ENCODE measurements at places on chromosomes 1 and 21. TPM values are rescaled to one million over a fixed set of nuclear protein-coding genes. Genes with fewer than 3 reads are reported as not detected.
A peak's percentile ranks its signal among the peaks of the same experiment; 100 is the strongest.

Gene TMEM222
- total RNA-seq, result 31.8 TPM

DNA sequence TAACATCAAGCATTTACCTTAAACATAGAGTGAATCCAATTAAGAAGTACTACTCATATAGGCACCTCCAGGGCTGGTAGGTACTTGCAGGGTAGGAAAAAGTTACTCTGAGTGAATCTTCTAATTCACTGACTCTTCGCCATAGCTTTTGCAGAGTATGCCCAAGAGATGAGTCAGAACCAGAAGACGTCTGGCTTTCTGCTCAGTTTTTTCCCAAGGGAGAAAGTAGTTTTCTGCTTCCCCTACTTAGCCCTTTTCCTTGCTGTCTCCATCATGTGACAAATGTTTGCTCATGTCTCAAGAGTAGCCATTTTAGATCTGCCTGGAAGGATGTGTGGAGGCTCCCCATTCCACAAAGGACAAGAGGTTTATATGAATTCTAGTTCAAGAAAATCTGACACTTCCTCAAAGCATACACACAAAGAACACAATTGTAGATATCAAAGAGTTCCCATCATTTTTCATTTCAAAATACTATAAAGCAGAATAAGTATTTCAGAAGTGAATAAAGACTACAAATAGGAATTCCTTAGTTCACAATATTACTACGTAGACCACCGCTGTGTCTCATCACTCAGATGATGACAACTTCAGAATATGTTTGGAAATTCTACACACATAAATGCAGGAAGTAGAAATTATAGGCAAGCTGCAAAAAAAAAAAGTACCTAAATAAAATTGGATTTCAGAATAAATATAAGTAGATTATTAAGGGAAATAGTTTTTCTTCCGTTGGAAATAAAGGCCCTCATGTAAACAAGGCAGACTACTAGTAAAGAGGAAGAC lies 98.5 kb downstream of the ASH1L start:
- peak; percentile 26 for DNase-seq

GRCh38 chr1:185650602-185651230 lies 83.5 kb upstream of the HMCN1 start:
- no peak for DNase-seq

DNA sequence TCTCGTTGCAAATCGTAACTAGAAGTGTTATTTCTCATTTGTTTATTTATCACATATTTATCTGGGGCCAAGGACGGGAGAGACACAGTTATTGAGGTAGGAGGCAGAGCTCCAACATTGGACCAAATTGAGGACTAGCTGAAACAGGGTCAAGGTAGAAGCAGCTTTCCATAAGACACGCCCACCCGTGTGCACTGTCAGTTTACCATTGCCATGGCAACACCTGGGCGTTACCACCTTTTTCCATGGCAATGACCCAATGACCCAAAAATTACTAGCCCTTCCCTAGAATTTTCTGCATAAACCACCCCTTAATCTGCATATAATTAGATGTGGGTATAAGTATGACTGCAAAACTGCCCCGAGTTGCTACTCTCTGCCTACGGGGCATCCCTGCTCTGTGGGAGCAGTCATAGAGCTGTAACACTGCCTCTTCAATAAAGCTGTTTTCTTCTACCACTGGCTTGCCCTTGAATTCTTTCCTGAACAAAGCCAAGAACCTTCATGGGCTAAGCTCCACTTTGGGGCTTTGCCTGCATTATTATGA lies 72.7 kb downstream of the FBXO2 start:
- DNase-seq, result no peak

DNA sequence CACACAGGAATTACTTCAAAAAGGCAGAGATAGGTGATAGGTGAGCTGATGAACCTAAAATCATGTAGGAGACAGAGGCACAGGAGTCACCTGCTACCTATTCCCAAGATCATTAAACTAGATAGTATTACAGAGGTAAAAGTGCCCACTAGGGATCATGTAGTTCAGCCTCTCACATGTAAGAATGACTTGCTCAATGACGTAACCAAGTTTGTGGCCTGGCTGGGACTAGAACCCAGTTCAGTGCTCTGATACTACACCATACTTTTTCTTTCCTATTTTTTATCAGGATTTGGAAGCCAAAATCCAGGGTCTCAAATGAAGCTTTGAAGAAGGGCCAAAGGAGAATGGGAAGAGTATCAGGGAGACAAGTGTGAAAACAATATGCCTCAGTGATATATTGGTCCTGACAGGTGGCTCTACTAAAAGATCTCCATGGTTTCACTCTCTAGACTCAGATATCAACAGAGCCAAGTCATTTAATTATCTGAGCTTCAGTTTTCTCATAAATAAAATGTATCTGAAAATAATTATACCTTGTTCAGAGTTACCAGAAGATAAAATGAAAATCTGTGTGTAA lies 87.3 kb upstream of the SLFNL1 start:
- no peak for DNase-seq
